ENCODE measurements at places on chromosomes 7 and 10.

DNA sequence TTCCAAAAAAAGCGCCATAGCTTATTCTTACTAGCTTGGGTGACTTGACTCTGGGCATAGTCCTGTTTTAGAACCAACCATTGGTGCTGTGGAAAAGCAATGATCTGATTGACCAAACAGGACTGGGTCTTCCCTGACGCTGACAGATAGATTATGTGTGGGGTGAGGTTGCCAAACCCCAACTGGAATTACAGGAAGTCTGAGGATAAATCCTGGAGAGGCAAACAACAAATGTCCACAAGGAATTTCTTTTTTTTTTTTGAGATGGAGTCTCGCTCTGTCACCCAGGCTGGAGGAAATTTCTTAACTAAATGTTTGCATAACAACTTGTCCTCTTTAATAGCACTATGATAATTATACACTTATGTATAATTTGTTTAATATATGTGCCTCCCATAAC, 19.2 kb downstream of the GCC1 start:
- no peak for DNase-seq

DNA sequence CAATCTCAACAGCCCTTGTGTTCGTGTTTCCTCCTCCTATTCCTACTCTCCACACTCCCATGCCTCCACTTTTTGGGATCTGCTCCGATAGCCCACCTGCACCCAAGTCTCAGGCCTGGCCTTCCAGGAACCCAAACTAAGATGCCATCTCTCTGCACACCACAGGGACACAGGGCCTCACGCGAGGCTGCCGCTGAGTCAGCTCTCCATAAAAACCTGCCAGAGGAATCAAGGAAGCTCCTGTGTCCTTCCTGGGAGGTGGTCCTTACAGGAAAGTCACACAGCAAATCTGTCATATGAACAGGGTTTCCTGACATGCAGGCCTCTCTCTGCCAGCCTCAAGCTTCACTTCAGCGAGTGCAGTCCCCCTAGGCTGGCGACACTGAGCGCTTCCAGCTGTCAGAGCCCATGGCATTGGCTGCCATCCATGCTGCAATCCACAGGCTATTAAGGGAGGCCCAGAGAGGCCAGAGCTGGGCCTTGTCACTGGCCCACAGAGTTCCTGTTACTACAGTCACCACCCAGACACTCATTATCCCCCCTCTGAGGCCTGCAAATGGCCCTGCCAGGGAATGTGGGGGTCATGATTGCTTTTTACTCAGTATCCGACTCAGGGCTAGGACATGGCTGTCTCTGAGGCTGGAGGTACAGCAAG, 151.4 kb downstream of the OAT start:
- peak; percentile 43 for DNase-seq

DNA sequence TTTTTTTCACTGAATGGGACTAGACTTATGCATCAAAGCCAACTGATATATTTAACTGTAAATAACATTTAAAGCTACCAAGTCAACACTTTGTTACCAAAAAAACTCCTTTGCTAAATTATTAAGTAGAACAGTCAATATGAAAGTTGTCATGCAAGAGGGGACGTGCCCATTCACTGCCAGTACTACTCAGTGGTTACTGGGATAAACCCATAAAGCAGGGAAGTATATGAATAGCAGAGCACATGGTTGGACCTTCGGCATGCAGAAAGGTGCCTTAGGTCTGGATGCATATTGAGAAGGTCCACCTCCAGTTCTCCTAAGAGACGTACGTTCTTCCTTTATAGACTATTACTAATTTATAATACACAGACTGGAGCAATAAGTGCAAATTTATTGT, 120.1 kb downstream of the SVOPL start:
- DNase-seq = no peak

DNA sequence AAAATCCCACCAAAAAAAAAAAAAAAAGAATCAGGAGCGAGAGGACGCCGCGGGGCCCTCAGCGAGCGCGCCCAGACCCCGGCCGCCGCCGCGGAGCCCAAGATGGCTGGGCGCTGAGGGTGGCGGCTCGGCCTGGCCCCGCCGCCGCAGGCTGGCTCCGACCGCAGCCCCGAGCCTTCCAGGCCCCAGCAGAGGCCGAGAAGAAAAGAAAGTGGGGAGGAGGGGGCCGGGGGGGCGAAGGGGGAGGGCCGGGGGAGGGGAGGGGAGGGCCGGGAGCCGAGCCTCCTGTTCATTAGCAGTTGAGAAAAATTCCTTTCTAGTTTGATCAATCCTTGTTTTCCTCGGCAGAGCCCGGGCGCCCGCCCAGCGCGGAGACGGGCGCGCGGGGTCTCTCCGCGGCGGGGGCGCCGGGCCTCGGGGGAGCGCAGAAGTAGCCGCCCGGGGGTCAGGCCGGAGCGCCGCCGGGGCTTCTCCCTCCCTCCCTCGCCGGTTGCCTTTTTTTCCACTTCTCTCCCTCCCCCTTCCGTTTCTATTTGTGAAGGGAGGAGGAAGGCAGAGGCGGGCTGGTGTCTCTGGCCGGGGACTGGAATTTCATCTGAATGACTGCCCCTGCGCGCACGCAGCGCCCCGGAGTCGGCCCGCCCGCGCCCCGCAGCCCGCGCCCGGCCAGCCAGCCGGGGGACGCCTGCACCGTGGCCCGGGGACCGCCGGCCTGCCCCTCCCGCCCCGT, 778 bp upstream of the TRIM8 start:
- DNase-seq = peak; percentile 85

DNA sequence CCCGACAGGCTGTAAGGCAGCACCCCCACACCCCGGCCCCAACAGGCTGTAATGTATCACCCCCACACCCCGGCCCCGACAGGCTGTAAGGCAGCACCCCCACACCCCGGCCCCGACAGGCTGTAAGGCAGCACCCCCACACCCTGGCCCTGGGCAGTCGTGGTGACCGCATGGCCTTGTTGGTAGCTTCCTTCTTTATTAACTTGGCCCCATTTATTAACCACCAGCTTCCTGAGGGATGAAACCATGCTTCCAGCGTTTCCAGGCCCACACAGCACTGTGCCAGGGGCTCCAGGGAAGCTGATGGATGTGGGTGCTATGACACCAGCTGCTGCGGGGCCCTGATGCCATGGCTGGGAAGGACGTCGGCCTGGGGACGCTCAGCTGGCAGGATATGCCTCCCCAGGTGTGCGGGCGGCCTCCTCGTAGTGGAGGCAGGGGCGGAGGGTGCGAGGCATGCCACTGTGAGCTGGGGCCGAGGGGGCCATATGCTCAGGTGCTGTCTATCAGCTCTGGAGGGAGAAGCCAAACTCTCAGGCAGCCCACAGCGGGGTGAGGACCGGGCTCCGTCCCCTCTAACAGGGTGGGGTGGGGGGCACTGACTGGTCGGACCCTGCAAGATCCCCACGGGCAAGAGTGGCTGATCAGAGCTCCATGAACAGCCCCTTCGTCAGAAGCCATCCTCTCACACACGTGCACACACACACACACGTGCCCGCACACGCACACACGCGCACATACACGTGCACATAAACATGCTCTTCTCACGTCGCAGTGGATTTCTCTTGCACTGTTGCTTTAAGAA, 311.0 kb downstream of the PTPRN2 start:
- DNase-seq = no peak

- no peak for DNase-seq
Measured at GRCh38 chr7:33964417-33965182, 59.3 kb downstream of the BMPER start.

DNA sequence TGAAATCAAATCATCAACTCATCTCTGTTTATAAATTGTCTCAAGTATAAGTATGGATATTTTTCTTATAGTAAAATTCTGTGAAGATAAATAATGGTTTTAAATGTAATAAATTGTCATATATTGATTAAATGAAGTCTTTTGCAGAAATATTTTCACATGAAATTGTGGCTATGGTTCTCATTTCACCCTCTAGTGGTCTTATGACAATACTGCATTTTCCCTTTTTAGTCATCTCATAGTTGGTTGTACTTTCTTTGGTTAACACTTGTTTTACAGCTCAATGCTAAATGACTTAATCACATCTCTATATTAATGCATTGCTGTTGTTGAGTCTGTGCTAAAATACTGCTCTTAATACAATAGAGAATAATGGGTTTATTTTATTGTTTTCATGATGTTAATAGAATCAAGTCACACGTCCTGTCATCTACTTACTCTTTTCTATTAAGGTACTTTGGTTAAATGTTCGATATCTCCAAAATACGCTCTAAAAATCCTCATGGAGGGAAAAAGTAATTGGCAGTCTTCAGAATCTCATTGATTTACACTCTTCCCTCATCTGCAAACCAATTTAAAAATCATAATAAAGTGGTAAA, 38.0 kb upstream of the CACNA2D1 start:
- peak; percentile 35 for DNase-seq
